ENCODE measurements at places on chromosomes 1 and 21. TPM values are rescaled to one million over a fixed set of nuclear protein-coding genes. Genes with fewer than 3 reads are reported as not detected.
A peak's percentile ranks its signal among the peaks of the same experiment; 100 is the strongest.

DNA sequence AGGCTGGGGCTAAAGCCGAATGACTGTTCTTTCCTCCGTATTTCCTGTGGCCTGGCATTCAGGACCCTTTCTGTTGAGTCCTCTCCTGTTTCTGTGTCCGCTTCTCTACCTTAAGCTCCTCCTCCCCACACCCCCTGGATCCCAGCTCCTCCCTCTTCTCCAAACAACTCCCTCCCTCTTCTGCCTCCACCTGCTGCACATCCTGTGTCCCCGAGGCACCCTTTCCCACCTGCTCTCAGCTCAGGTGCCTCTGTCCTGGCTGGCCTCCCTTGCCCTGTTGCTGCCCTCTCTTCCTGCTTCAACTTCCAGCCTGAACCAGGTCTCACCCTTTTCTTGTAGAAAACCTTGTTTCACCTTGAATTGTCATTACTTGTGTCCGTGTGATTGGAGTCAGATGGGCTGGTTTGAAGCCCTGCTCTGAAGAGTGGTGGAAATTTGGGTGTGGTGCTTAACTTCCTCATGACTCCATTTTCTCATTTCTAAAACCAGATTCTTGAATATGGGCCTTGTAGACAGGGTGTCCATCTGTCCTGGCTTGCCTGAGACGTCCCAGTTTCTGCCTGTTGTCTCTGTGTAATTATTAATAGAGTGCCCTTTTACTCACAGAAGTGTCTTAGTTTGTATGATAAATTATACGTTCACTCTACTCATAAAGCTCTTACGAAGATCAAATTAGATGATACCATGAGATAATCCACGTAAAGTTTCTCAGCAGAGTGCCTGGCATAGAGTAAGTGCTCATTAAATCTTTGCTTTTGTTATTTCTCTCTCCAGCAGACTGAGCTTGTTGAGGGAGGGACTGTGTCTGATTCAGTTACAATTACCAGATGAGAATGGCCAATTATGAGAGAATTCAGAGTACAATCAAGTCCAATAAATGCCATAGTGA, 58.9 kb upstream of the TRABD2B start:
- DNase-seq: no peak

SEMA6C gene
- 13.6 TPM for total RNA-seq

DNA sequence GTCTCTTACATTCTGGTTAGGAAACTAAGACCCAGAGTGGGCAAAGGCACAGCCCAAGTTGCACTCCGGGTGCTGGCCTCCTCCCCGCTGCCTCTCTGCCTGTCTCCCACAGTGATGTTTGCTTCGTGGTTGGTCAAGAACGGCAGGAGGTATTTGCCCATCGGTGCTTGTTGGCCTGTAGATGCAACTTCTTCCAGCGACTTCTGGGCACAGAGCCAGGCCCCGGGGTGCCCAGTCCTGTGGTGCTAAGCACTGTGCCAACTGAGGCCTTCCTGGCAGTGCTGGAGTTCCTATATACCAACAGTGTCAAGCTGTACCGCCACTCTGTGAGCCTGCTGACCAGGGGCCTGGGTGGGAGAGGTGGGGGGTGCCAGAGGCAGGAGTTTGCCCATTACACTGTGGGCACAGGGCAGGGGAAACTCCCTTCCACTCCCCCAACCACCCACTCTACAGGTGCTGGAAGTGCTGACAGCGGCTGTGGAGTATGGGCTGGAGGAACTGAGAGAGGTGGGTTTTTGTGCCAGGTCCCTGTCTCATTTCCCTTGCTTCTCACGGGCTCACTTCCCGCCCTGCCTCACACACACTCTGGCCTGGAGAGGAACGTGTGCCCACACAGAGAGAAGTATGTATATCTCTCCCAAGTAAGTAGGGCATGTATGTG, 1.9 kb downstream of the BTBD19 start:
- peak; percentile 82 for DNase-seq

GRCh38 chr1:83571536-83571935, 427.4 kb downstream of the TTLL7 start:
- no peak for DNase-seq

DNA sequence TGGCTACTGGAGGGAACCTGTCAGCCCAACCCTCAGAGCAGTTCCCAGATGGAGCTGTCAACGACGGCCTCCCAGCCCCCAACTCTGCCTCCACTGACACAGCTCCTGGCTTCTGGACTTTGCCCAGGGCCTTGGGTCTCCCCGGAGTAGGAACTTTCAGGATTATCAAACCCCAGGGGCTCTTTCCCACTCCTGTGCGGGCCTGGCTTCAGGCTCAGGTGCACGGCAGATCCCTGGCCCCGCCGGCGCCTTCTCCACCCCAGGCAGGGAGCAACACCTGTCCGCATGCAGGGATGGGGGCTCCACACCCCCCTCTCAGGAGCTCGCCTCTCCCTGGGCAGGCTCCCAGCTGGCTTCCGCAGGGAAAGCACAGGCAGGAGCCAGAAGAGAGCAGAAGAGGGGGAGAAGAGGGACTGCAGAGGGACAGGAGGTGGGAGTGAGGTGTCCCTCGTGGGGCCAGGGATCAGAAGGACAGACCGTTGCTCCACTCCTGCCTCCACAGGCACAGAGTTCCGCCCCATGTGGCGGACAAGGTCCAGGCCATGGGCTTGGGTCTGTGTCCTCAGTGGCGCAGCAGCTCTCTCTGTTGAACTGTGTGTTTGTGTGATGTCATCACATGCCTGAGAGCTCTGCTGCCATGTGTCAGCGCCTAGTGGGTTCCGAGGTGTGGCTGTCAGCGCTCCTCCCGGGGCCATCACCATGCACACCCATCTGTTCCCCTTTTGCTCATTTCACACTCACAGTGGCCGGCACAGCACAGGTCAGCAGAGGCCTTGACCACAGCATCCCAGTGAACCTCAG, 107.7 kb downstream of the PDE9A start:
- DNase-seq: no peak

C8B gene
- total RNA-seq: 0.55 TPM

- no peak for DNase-seq
Observed at GRCh38 chr1:52189898-52190480, 48.1 kb downstream of the ZFYVE9 start.

SAMD11 gene
- 9.3 TPM for total RNA-seq

DNA sequence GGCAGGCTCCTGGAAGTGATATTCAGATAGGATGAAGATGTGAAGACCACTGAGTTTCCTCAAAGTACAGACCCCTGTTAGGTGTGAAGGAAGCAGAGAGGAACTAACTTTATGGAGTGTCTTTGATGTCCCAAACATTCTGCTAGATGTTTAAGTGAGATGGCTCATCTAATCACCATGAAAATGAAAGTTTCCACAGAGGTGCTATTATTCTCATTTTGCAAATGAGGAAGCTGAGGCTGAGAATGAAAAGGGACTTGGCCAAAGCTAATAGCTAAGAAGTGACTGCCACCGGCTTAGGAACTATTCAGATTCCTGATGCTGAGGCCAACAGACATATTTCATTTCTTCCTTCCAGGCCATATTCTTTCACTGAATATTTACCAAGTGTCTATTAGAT, 45.9 kb upstream of the WLS start:
- no peak for DNase-seq

PRAMEF2 gene
- total RNA-seq: not detected
